Activated T-helper 1 cell treated with Interleukin-2 at 50 U/mL for 16 hours (primary cell): ENCODE measurements at places on chromosomes 12 and 14.

DNA sequence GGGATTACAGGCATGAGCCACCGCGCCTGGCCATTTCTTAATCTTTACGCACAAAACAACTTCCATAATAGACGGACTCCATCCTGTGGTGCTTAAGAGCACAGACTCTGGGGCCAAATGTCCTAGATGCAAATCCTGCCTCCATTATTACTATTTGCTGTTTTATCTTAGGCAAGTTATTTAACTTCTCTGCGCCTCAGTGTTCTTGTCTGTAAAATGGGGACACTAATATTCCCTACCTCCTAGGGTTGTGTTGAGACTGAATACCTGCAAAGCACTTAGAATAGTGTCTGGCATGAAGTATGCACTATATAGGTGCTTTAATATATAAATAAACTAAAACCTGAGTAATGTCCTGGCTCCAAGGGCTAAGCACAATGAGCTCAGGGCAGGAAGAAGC, 76.4 kb downstream of the CLIP1 start:
- no peak for DNase-seq

DNA sequence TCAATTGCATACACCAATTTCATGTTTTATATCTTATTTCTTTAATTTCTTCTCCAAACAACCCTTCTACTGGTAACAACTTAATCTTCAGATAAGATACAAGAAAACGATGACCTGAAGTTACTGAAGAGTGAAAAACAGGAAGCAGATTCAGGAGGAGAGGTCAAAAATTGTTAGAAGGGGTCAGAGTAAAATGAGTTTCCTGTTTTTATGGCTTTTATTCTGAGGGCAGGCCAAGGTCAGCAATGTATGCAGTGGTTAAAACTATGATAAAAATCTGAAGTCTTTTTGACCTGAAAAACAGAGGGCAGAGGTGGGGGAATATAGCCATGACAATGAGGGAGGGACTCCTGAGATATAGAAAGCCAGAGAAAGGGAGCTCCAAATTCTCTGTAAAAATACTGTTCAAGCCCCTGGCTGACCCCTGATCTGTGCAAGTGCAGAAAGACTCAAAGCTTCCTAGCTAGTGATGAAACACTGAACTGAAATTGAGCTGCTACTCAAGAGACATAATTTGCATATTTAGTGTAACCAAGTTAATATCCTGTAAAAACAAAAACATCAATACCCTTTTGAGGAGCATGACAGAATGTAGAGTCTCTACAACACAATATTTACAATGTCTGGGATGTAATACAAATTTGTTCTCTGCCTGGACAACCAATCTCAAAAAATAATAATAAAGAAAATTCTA, 514.3 kb upstream of the SEL1L start:
- DNase-seq = no peak

GRCh38 chr12:91381309-91381804, 198.7 kb upstream of the DCN start:
- DNase-seq = no peak

DNA sequence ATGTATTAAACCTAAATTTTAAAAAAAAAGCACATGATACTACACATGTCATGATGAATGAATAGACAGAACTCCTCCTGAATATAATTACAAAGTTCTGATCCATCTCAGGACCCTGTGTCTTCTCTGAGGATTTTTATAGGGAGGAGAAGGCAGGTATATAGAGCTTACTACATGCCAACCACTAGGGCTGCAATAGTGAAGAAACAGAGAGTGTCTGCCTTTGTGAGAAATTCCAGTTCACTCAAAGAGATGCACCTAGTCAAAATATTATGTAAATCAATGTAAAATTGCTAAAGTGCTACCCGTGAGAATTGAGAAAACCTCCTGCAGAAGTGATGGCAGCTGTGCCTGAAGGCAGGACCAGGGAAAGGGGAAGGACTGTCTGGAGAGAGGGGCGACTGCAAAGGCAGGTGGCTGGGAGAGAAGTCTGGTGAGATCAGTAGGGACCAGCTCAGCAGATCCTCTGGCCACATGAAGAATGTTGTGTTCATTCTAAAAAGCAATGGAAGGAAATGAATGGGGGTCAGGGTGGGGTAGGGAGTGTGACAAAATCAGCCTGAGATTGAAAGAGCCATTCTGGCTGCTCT, 15.1 kb downstream of the ABHD4 start:
- no peak for DNase-seq

DNA sequence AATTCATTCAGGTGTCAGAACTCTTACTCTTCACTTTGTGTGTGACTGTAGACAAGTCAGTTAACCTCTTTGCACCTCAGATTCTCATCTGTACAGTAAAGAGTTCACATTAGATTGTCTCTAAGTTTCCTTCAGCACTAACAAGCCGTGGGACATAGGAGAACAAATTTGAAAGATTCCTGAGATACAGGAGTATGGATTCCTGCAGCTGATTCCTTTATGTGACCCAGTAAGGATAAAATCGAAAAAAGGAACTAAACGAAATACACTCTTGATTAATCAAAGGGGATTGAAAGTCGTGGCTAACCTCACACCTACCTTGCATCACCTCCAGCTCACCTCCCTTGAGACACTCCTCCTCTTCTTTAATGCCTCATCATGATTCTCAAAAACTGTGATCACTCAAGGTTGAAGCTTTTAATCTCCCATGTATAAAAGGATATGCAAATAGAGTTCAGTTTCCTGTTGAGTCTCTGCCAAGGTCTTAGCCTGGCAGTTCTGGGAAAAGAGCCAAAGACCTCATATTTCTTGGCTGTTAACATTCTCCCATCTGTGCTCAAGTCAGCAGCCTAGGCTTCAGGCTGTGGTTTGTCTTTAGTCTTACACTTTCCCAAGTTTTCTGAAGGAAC, 156.6 kb downstream of the DAD1 start:
- no peak for DNase-seq

- DNase-seq = no peak
Measured at GRCh38 chr12:30268041-30268440, 427.6 kb downstream of the IPO8 start.

- DNase-seq = no peak
Measured at GRCh38 chr12:2457933-2458414, 336.8 kb upstream of the FKBP4 start.

- no peak for DNase-seq
Measured at GRCh38 chr14:78029601-78030372, 140.4 kb upstream of the NRXN3 start.

GRCh38 chr14:57136669-57137328, 131.9 kb downstream of the EXOC5 start:
- DNase-seq = no peak
